Hematopoietic multipotent progenitor cell treated with erythropoietin and hydrocortisone succinate and interleukin-3 and kit ligand, for 15 days (in vitro differentiated cells): ENCODE measurements at places on chromosomes 5 and 9.

DNA sequence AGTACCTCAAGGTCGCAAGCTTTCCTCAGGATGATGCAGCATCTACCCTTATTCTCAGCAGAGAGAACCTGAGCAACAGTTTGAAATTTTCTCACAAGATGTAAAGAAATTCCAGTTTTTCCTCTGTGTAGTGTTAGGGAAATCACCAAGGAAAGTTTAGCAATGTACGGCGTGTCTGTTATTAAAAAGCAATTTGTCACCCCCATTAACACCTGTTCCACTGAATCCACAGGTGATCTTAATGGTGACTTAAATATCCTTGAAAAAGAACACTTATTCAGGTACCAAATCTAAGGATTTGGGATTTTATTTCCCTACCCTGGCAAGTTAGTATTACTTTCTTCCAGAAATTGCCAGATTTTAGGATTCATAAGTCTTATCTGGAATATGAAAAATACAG, 77.9 kb upstream of the ATP10B start:
- no peak for DNase-seq

GRCh38 chr5:167642779-167643517, 648.5 kb upstream of the WWC1 start:
- no peak for DNase-seq

DNA sequence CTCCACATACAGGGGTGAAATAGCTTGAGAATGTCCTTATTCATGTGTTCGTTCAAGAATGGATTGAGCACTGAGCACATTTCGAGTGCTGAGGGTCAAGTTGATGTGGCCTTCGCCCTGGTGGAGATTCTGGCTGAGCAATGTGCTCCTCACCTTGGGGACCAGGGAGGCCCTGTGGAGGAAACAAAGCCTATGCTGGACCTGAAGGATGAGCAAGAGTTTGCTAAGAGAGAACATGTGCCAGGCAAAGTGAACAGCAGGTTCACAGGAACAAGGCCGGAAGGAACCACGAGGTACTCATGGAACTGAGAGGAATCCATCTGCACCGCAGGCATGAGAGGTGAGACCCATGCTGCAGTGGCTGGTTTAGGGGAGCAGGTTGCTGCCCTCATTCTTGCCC, 102.4 kb downstream of the PSD2 start:
- no peak for DNase-seq

DNA sequence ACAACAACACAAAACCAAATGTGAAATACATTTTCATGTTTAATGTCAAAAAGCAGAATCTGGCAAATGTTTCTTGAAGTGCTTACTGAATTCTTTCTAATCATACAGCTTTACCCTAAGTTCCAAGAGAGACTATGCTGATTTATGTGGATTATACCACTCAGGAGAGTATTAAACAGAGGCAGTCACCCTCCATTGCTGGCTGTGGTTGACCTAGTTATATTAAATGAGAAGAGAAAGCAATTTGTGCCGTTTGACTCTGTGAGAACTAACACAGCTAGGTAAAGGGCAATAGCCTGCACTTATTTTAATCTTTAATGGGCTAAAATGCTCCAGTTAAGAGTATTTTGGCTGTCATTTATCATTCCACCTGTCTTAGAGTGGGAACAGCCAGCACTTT, 62.6 kb downstream of the ELL2 start:
- DNase-seq, result no peak

DNA sequence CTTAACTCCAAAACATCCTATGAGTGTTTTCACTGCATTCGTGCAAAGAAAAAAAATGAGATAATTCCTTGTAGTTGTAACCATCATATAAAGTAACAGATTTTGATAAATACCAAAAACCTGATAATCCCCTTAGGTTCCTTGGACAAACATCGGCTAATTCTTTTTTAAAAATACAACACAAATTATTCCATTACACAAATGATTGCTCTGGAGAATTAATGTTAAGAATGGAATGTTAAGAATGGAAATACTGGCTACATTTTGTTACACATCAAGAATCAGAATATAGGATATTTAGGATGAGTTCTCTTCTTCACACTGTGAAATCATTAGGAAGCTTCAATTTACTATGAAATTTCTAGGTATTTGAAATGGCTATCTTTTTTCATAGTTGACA, 139.4 kb downstream of the LPAR1 start:
- DNase-seq, result no peak

DNA sequence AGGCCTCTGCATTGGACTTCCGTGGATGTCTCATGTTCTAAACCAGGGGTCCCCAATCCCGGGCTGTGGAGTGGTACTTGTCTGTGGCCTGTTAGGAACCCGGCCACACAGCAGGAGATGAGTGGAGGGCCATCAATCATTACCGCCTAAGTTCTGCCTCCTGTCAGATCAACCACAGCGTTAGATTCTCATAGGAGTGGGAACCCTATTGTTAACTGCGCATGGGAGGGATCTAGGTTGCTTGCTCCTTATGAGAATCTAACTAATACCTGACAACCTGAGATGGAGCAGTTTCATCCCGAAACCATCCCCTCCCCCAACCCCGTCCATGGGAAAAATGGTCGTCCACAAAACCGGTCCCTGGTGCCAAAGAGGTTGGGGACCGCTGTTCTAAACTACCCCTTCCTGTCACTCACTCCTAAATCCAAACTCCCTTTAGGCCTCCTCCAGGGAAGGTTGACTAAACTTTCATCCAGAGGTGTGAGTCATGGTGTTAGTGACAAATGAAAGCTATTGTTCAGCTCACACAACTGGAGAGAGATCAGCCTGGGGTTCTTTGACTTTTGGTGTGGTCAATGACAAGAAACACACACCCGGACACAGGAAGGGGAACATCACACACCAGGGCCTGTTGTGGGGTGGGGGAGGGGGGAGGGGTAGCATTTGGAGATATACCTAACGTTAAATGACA, 9.5 kb downstream of the KCNV2 start:
- DNase-seq, result no peak

DNA sequence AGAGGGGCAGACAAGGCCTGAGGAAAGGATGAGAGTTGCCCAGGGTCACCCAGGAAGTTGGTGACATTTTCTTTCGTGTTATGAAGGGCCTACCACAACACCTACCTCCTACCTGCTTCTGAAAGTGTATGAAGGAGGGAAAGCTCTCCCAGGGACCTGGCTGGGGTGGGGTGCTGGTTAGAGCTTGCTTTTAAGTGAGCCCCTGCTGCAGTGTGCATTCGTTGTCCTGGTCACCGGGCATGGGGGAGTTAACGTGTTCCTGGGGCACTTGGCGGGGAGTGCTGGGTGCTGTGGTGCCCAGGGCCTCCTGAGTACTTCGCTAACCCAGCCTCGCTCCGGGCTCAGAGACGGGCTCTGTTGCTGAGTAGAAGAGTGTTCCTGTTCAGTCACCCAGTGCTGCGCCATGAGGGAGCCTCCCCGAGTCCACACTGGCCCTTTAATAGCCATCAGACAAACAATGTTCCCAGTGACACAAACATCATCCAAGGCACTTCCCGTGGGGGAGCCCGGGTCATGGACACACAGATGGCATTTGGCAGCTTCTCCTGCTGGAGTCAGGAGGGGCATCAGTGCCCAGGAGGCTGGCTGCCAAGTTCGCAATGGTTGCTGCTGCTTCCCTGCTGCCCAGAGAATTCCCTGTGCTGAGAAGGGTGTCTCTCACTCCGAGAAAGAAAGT, 85.7 kb downstream of the AMBP start:
- no peak for DNase-seq

GRCh38 chr9:105957830-105958229, 263.5 kb downstream of the TMEM38B start:
- no peak for DNase-seq

DNA sequence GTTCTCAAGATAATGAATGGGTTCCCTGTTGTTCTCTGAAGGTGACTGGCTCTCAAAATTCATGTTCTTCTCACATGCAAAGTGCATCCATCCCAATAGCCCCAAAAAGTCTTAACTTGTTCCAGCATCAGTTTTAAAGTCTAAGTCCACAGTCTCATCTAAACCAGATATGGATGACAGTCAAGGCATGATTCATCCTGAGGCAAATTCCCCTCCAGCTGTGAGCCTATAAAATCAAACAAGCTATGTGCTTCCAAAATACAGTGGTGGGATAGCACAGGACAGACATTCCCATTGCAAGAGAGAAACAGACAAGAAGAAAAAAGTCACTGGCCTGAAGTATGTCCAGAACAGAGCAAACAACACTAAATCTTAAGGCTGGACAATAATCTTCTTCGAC, 25.4 kb downstream of the FBXO10 start:
- DNase-seq, result no peak

GRCh38 chr9:132994410-132995120, 16.1 kb downstream of the GFI1B start:
- peak; percentile 73 for DNase-seq

DNA sequence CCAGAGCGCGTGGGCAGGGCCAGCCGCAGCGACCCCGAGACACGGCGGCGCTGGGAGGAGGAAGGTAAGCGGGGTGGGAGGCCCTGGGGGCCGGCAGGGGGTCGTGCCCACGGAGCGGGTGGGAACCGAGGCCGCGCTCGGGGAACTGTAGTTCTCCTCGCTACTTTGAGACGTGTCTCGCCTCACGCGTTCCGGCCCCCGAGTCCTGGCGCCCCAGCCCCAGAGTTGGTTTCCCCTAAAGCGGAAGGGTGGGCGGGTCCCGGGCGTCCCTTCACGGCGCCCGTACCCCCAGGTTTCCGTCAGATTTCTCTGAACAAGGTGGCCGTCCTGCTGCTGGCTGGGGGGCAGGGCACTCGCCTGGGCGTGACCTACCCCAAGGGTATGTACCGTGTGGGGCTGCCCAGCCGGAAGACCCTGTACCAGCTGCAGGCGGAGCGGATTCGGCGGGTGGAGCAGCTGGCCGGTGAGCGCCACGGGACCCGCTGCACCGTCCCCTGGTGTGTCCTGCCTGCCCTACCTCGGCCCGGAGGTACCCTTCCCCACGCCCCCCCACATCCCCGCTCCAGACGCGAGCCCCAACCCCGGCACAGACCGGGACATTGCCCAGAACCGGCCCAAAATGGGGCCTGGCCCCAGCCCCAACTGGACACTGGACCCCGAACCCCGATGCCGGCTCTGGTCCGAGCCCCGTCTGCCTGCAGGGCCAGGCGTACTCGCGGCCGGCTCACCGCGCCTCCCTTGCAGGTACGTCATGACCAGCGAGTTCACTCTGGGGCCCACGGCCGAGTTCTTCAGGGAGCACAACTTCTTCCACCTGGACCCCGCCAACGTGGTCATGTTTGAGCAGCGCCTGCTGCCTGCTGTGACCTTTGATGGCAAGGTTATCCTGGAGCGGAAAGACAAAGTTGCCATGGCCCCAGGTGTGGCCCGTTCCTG, 709 bp downstream of the UAP1L1 start:
- no peak for DNase-seq
